EL (cell line): ENCODE measurements at places on chromosomes 6 and 20.

DNA sequence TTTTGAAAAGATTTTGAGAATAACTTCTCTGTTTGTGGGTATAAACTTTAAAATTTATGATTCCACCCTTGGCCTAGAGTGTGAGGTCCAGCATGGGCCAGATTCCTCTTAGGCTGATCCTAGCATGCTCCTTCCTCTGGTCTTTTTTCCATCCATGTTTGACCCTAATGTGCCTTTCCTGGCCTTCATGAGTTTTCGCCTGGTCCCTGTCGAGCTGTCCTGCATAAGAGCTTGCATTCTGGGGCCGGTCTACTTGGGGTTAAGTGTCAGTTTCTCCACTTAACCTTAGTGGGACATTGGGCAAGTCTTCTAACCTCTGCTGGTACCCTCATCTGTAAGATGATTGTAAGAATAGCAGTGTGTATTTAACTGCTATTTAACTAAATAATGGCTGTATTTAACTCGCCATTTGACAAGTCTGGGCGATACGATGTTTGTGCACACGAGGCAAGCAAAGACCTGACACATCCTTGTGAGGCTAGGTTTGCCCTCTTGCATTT lies 40.7 kb upstream of the TAGAP start:
- DNase-seq, result no peak

DNA sequence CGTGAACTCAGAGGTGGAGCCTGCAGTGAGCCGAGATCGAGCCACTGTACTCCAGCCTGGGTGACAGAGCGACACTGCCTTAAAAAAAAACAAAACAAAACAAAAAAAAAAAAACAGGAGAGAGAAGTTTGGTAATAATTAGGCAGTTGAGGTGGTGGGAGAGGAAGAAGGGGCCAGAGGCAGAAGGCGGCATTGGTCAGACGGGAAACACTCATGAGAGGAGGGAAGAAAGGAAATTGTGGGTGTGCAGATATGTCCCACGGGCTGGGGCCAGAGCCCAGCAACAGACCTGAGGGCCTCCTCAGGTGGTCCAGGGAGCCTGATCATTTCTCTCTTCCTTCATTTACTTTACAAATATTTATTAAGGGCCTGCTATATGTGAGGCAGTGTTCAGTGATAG lies 20.0 kb downstream of the SULF2 start:
- DNase-seq, result no peak

DNA sequence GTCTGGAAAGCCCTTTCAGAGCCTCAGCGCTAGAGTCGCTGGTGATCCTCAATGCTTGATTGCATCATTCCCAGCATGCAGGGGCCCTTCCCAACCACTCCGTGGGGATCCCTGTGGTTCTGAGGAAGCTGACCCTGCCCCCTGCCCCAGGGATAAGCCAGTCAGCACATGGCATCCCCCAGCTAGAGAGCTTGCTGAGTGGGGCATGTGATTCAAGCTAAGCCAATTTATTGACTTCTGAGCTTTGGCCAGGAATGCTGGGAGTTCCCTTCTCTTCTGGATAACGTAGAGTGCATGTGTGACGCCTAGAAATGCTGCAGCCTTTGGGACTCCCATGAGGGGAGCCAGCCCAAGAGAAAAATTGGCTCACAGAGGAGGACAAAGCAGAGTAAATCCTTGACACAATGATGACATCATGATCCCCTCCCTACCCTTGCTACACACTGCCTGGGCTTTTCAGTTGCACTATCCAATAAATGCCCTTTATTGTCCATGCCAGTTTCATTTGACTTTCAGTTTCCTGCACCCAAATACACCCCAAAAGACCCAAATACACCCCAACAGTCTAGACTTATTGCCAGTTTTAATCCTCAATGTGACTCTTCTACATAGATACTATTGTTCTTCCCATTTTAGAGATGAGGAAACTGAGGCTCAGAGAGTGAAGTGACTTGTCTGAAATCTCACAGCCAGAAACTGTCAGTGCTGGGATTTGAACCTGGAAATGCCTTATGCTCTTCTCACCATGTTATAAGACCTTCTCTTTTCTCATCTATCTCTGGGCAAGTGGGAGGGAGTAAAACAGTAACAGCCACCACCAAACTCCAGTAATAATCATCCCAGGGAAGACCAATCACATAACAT lies 34.3 kb downstream of the KCNB1 start:
- no peak for DNase-seq

- DNase-seq, result no peak
Observed at GRCh38 chr6:144469144-144469575, 184.0 kb downstream of the UTRN start.

- DNase-seq, result peak; percentile 11
Observed at GRCh38 chr6:16836144-16836981, 75.1 kb upstream of the ATXN1 start.

DNA sequence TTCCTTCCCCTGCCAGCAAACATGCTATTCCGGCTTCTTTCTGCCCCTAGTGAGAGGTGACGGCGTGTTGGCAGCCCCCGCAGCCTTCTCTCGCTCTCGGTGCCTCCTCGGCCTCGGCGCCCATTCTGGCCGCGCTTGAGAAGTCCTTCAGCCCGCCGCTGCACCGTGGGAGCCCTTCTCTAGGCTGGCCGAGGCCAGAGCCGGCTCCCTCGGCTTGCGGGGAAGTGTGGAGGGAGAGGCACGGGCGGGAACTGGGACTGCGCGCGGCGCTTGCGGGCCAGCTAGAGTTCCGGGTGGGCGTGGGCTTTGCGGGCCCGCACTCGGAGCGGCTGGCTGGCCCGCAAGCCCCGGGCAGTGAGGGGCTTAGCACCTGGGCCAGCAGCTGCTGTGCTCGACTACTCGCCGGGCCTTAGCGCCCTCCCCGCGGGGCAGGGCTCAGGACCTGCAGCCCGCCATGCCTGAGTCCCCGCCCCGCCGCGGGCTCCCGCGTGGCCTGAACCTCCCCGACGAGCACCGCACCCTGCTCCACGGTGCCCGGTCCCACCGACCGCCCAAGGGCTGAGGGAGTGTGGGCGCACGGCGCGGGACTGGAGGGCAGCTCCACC lies 20.0 kb upstream of the PXDC1 start:
- no peak for DNase-seq

DNA sequence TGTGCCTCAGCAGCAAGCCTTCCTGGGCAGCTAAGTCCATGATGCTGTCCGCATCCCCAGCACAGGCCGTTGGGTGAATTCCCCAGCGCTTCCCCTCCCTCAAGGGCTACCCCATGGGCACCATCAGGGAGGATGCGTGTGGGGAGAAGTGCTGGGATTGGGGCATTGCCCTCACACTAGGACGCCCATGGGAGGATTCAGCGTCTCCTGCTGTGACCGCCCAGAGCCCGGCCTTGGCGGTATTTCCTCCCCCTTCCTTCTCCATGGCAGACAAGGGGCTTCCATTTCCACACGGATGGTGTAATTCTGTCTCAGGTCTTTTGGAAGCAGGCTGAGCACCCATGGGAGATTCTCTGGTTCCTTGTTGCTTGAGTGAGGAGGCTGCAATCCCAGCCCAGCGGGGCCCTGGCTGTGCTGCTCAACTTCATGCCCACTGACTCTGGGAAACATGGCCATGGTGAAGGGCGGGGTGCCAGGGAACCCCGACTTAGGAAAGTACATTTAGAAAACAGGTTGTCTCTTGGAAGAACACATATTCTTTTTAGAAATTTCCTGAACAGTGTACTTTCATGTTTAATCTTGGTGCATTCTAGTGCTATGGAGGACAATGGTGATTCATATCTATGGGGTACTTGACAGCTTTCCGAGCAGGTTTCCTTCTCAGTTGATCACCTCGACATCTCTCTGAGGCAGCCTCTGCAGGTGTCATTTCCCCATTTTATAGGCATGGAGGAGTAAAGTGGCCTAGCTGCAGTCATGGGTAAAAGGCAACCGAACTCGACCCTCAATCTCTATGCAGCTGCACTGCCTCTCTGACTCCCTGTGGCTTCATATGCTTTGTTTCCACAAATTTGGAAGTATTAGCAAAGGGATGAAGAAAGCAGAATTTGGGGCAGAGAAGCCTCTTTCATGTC lies 178.2 kb upstream of the CST7 start:
- no peak for DNase-seq

DNA sequence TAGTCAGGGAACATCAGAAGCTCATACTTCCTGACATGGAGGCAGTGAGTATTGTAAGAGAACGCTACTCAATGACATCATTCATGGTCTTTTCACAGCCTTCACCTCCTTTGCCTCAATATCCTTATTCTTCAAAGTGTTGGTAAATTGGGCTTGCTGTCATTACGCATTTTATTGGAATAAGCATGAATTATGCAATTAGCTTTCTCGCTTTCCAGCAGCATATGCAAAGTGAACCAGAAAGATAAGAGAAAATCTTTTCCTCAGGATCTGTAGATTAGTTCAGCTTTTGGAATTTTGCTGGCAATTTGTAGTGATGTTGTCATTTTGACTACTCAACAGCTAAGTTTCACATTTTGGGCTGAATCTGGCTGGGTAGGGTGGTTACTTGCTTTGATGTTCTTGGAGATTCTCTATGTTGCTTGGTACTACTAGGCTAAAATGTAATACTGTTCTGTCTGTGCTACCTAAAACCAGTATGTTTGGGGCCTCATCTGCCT lies 1012.1 kb downstream of the KIF16B start:
- DNase-seq, result no peak

DNA sequence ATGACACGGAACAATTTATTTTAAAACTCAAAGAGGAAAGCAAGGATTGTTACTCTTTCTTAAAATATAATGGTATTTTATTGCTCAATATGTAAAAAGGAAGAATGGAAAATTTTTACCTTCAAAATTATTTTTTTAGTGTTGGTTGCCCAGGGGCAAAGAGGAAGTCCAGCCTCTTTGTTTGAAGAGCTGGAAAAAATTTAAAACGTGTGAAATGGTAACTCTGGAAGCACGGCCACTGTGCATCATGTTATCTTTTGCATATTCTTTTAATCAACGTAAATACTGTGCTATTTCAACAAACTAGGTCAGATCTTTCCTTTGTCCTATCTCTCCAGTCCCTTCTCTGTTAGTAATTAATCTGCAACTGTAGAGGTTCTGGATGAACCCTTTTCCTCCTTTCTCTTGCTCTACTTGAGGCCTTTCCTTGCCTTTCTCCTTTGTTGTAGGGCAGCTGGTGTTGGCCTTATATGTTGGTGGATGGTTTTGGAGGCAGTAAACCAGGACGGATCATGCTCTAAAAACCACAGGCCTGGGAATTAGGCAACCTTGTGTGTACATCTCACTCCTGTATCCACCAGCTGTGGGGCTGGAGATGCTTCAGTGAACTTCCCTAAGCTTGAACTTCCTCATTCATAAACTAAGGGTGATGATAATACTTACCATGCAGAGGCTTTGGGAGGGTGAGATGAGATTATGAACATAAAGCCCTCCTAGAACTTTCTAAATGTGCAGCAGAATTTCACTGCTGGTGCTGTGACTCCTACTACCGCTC lies 143.3 kb downstream of the PRL start:
- DNase-seq, result no peak

GRCh38 chr20:32792316-32792715 lies 27.4 kb upstream of the MAPRE1 start:
- peak; percentile 25 for DNase-seq

- no peak for DNase-seq
Observed at GRCh38 chr6:123838505-123839234, 35.0 kb downstream of the NKAIN2 start.

- no peak for DNase-seq
Observed at GRCh38 chr20:10902576-10903282, 228.9 kb upstream of the JAG1 start.

GRCh38 chr20:41510847-41511450 lies 107.2 kb downstream of the CHD6 start:
- DNase-seq, result no peak

DNA sequence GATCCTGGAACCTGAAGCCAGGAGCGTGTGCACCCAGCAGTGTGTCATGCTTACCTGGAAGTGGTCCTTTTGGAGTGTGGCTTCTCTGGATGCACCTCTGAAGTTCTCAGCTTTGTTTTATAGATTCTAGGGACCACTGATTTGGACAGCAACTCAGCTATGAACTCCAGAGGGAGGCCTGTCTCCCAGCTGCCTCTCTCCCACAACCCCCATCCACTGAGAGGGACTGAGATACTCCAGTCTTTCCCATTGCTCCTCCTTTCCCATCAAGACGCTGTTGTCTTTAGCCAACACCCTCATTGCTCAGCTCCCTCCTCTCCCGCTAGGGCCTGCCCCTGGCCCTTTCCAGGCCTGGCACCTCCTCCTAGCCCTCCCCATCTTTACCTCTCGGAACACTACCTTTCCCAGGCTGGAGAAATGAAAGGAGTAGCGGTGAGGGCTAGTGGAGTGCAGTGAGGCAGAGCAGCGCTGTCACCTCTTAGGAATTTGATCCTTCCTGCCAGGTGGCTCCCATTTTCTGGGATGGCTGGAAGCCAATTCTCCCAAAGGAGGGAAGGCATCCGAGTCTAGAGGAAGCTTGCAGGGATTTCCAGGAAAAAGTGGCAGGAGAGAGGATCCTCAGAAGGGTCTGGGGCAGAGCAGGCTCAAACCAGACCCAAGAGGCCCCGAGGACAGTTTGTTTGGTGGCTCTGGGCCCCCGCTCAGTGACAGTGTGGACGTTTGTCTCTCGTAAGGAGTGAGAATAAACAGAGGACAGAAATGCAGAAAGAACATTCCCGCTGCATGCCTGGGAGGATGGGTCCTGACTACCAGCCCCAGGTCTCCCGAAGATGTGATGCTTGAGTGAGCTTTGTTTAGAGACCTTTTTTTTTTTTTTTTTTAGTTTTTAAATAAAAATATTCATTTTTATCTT lies at the start of gene LRRN4:
LRRN4 (minus strand) TSS at position 285 of the 913 bp plus-strand sequence. CDS start 1,261 bp downstream, outside the sequence.
- peak; percentile 56 for DNase-seq

GRCh38 chr6:122803171-122803661 lies 14.2 kb downstream of the SMPDL3A start:
- no peak for DNase-seq

DNA sequence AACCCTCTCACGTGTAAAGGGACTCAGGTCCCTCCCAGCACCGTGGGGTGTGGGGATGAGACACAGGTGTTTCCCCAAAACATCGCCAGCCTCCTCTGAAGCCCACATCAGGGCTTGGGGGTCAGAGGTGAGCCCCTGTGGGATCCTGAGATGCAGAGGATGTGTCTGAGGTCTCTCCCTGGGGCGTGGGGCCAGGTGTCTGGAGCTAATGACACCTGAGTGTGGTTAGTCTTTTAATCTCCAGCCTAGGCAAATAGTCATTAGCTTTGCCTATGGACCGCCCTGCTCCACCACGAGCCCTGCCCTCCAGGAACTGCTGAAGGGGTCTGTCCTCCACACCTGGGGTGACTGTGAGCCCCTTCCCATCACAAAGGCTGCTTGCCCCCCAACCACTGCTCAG lies 1.7 kb downstream of the SRMS start:
- DNase-seq, result no peak

DNA sequence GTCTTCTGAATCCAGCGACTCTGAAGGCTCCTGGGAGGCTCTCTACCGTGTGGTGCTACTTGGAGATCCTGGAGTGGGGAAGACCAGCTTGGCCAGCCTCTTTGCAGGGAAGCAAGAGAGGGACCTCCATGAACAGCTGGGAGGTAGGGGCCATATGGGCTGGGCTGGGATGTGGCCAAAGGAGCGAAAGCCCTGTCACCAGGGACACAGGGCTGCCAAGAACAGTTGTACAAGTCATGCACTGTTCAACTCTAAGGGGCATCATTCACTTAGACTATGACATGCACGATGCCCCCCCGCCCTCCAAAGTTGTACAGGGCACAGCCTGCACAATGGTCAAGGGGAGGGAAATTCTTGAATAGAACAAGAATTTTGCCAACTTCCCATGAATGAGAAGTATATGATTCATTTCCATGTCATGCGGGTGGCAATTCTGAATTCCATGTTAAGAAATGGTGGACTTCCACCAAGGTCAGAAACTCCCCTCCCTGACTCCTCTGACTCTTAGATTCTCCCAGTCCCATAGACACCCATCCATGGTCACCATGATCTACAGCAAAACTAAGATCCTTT lies 1.6 kb downstream of the REM1 start:
- no peak for DNase-seq

- no peak for DNase-seq
Observed at GRCh38 chr6:17724341-17724740, 17.6 kb upstream of the NUP153 start.

- no peak for DNase-seq
Observed at GRCh38 chr6:63643862-63644261, 8.3 kb downstream of the PHF3 start.
